ENCODE measurements at places on chromosomes 2 and 18. TPM values are rescaled to one million over a fixed set of nuclear protein-coding genes. Genes with fewer than 3 reads are reported as not detected.

CKAP2L gene
- total RNA-seq: 0.08 TPM

- no peaks in the 10 kb centered on the region for H3K27me3 ChIP-seq
- peaks cover 40% of the 10 kb centered on the region for H3K4me1 ChIP-seq
- H3K36me3 ChIP-seq: no peaks in the 10 kb centered on the region
These were observed 145.3 kb upstream of the ITGA4 start for GRCh38 chr2:181311837-181312236.

- H3K27me3 ChIP-seq: peaks cover 11% of the 10 kb centered on the region
- H3K27ac ChIP-seq: no peak overlapping the region
- no peak overlapping the region for H3K4me3 ChIP-seq
- no peaks in the 10 kb centered on the region for H3K4me1 ChIP-seq
These were observed 4.5 kb upstream of the GLI2 start for GRCh38 chr2:120731175-120731574.

DNA sequence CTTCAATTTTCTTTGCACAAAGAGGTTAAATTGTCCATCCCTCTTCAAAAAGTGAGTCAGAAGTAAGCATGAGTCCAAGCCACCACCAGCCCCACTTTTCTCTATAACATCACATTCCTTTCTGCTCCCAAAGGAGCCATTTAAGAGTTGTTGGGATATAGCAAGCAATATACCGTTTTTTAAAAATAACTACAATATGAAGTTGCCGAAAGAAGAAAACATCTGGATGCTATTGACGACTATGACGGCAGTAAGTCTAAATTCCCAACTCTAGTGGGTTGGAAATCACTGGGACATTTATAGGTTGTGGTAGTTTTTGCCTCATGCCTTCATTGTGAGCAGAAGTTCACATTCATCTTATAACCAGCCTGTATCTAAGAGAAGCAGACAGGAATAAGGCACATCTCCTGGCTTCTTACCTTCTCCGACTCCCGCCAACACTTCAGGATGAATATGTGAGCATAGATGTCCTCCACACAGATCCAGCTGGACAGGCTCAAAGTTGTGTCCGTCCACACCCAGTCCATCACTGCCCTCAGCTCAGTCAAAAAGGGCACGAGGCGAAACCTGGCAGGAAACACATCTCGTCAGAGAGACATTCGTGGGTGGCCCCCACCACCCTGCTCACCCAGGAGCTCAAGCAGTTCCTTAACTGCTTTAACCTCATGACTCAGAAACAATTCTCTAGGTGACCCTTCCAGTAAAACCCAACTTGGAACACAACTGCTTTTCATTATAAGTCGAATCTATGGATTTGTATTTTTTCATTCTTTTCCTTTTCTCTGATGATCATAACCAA, 163.6 kb downstream of the NAPG start:
- no peaks in the 10 kb centered on the region for H3K4me1 ChIP-seq
- H3K4me3 ChIP-seq: no peak overlapping the region
- no peak for DNase-seq
- H3K27ac ChIP-seq: no peak overlapping the region
- H3K36me3 ChIP-seq: no peaks in the 10 kb centered on the region

- no peak overlapping the region for H3K27ac ChIP-seq
- H3K27me3 ChIP-seq: peaks cover 5% of the 10 kb centered on the region
- no peaks in the 10 kb centered on the region for H3K36me3 ChIP-seq
- DNase-seq: no peak
- no peak overlapping the region for H3K4me3 ChIP-seq
- peaks cover 7% of the 10 kb centered on the region for H3K4me1 ChIP-seq
These were observed 29.0 kb upstream of the ATOH8 start for GRCh38 chr2:85724731-85725181.

GRCh38 chr2:122072666-122073065, 317.2 kb downstream of the TSN start:
- no peak overlapping the region for H3K4me3 ChIP-seq
- no peaks in the 10 kb centered on the region for H3K4me1 ChIP-seq
- no peaks in the 10 kb centered on the region for H3K27me3 ChIP-seq

DNA sequence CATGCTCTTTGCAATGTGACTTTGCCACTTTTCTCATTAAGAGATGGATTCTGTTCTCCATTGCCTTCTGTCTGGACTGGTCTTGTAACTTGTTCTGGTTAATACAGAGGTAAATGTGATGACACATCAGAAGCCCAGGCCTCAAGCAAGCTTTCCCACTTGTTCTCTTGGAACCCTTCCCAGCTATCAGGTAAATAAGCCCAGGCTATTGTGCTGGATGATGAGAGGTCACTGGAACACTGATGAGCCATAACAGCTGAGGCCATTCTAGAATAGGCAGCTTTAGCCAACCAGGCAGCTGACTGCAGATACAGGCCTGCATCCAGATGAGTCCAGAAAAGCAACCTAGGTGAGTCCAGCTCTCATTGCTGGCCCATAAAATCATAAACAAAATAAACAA, 1007.0 kb upstream of the ACVR2A start:
- H3K27me3 ChIP-seq: no peaks in the 10 kb centered on the region
- H3K27ac ChIP-seq: no peak overlapping the region
- no peaks in the 10 kb centered on the region for H3K4me1 ChIP-seq
- no peaks in the 10 kb centered on the region for H3K36me3 ChIP-seq

DNA sequence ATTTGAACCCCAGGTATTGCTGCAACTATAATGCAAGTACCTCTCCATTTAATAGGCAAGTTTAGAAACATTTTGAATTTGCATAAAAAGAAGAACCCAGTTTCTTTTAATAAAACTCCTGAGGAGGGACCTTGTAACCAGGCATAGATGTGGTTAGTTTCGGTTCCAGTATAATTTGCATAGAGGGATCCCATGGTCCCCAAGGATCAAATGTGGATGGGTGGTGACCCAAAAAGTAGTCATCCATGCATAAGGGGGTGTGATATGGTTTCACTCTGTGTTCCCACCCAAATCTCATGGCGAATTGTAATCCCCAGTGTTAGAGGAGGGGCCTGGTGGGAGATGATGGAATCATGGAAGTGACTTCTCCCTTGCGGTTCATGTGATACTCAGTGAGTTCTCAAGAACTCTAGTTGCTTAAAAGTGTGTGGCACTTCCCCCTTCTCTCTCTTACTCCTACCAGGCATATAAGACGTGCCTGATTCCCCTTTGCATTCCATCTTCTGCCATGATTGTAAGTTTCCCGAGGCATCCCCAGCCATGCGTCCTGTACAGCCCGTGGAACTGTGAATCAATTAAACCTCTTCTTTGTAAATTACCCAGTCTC, 40.2 kb upstream of the SKA1 start:
- no peaks in the 10 kb centered on the region for H3K36me3 ChIP-seq
- no peak overlapping the region for H3K27ac ChIP-seq
- H3K4me3 ChIP-seq: no peak overlapping the region
- H3K27me3 ChIP-seq: peaks cover 14% of the 10 kb centered on the region
- no peak for DNase-seq
- no peaks in the 10 kb centered on the region for H3K4me1 ChIP-seq

- DNase-seq: no peak
- H3K36me3 ChIP-seq: no peaks in the 10 kb centered on the region
- H3K27me3 ChIP-seq: peaks cover 15% of the 10 kb centered on the region
- H3K4me1 ChIP-seq: no peaks in the 10 kb centered on the region
- no peak overlapping the region for H3K27ac ChIP-seq
- no peak overlapping the region for H3K4me3 ChIP-seq
These were observed 127.5 kb downstream of the GLI2 start for GRCh38 chr2:120863146-120863545.
